ENCODE measurements at places on chromosomes 1 and 21. TPM values are rescaled to one million over a fixed set of nuclear protein-coding genes. Genes with fewer than 3 reads are reported as not detected.
A peak's percentile ranks its signal among the peaks of the same experiment; 100 is the strongest.

DNA sequence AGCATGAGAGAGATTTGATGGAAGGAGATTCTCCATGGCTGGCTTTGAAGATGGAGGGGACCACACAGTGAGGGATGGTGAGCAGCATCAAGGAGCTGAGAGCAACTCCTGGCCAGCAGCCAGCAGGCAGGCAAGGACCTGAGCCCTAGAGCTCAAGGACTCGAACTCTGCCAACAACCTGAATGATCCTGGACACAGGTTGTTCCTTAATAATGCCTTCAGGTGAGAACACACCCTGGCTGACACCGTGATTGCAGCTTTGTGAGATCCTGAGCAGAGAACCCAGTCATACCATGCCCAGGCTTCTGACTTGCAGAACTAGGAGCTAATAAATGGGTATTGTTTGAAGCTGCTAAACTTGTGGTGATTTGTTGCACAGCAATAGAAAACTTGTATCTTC, 183.1 kb downstream of the LMX1A start:
- peaks cover 9% of the 10 kb centered on the region for H3K4me1 ChIP-seq
- no peak overlapping the region for H3K4me3 ChIP-seq
- no peaks in the 10 kb centered on the region for H3K36me3 ChIP-seq
- no peak for DNase-seq
- no peak overlapping the region for H3K27ac ChIP-seq

DNA sequence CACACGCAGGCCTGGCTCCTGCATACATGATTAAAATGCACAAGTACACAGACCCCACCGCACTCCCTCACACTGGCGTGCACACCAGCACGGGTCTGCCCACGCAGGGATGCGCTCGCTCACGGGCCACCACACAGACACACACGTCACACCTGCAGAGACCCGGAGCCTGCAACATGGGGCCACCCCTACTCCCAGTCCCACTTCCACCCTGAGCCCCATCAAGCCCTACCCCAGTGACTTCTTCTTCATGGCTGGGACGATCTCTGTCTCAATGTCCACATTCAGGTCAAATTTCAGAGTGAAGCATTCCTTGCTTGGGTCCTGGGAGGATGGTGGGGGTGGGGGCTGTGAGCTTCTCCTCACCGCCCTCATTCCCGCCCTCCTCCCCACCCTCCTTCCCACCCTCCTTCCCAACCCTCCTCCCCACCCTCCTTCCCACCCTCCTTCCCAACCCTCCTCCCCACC, 8.9 kb upstream of the TNFRSF25 start:
- DNase-seq = no peak
- no peak overlapping the region for H3K4me3 ChIP-seq
- peaks cover 23% of the 10 kb centered on the region for H3K4me1 ChIP-seq
- peaks cover 8% of the 10 kb centered on the region for H3K36me3 ChIP-seq
- H3K27me3 ChIP-seq = no peaks in the 10 kb centered on the region

RHD gene
- not detected for total RNA-seq

VHLL gene
- not detected for total RNA-seq

DNA sequence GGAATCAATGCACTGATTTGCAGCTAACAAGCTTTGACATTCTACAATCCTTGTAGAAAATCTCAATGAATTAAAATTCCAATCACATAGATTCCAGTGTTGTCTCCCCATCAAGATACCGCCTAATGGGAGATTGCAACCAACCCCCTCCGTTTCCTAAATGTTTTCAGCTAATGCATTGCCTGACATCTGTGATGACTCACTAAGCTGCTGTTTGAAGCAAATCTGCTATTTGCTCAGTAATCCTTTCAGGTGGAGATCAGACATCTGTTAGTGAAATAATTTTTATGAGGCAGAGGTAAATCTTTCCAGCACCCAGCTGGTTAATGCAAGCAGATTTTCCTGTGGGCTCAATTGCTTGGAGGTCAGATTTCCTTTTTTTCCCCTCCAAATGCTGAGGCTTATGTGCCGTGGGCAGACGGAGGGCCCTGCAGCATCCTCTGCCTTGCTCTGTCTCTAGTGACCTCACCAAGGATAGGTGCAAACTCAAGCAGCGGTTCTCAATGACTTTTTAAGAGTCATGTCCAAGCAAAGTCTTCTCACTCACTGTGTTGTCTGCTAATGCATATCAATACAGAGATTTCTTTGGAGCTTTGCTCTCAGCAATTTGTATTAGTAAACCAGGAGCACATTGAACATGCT, 91.1 kb upstream of the RAB3GAP2 start:
- DNase-seq = no peak
- no peak overlapping the region for H3K27ac ChIP-seq
- H3K4me3 ChIP-seq = no peak overlapping the region

- peaks cover 6% of the 10 kb centered on the region for H3K4me1 ChIP-seq
- no peaks in the 10 kb centered on the region for H3K27me3 ChIP-seq
- H3K27ac ChIP-seq = no peak overlapping the region
- no peak overlapping the region for H3K4me3 ChIP-seq
Measured at GRCh38 chr1:87089070-87089736, 174.8 kb downstream of the HS2ST1 start.

GRCh38 chr1:57327336-57327735, 96.5 kb downstream of the DAB1 start:
- H3K4me1 ChIP-seq = peaks cover 3% of the 10 kb centered on the region
- H3K27ac ChIP-seq = no peak overlapping the region
- H3K27me3 ChIP-seq = peaks cover 16% of the 10 kb centered on the region
- DNase-seq = no peak
- no peak overlapping the region for H3K4me3 ChIP-seq
- no peaks in the 10 kb centered on the region for H3K36me3 ChIP-seq

GRCh38 chr1:212650228-212650627, 41.7 kb downstream of the ATF3 start:
- peaks cover 18% of the 10 kb centered on the region for H3K27me3 ChIP-seq
- no peak for DNase-seq
- H3K4me3 ChIP-seq = no peak overlapping the region
- no peak overlapping the region for H3K27ac ChIP-seq

HSF2BP gene
- 2.0 TPM for total RNA-seq

DNA sequence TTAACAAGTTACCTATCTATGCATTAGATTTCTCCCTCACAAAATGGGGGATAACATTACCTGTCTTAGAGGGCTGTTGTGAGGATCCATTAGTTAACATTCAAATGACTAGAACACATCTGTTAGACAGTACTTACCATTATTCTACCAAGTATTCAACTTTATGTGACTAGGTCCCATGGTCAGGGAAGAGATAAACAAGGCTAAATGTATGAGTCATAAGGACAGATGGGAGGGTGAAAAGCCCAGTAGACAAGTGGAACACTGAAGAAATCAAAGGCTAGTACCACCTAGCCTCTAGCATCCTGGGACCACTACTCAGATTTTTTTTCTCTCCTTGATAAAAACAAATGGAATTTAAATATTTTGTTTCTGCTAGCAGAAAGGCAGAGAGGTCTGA, 9.0 kb upstream of the VHLL start:
- peaks cover 17% of the 10 kb centered on the region for H3K36me3 ChIP-seq
- no peak overlapping the region for H3K4me3 ChIP-seq
- no peaks in the 10 kb centered on the region for H3K4me1 ChIP-seq
- H3K27me3 ChIP-seq = no peaks in the 10 kb centered on the region
- no peak for DNase-seq

- H3K27ac ChIP-seq = no peak overlapping the region
- no peaks in the 10 kb centered on the region for H3K36me3 ChIP-seq
- H3K27me3 ChIP-seq = peaks cover 7% of the 10 kb centered on the region
- DNase-seq = no peak
- no peak overlapping the region for H3K4me3 ChIP-seq
Measured at GRCh38 chr1:87958201-87958600, 629.5 kb downstream of the LMO4 start.

DNA sequence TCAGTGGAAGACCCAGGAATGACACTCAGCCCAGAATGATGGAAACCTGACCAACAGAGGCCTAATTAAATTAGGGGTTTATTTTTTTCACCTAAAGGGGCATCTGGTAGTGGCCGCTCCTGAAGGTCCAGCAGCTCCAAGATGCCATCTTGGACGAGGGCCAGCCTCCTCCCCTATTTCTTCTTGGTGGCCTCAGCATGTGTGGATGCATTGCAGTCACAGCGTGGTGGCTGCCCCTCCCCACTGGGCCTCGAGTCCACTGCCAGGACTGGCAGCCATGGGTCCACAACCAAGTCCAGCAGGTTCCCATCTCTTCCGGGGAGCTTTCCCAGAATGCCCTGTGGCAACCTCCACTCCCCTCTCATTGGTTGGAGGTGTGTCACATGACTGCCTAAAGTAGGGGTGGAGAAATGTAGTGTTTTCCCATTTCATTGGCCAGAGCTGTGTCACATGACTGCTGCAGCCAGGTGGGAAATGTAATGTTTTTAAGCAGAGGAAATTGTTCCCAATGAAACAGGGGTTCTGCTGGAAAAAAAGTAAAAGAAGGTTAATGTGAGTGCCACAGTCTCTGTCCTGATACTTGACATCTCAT, 628.2 kb downstream of the PTPRU start:
- H3K27me3 ChIP-seq = peaks cover 4% of the 10 kb centered on the region
- no peaks in the 10 kb centered on the region for H3K36me3 ChIP-seq

DNA sequence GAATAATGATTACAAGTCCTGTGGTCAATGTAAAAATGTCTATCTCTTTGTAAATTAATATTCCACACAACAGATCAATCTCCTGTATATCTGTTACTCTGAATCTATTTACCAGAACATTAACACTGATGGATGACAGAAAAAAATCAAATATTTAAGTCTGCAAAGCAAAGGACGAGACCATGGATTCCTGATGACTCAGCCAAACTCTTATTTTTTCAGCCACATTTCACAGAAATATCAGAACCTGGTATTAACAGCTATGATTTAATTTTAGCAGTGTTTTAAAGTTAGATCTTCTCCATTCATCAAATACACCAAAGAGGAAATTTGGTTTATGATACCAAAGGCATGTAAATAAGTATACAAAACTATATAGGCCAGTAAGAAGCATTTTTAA, 46.1 kb downstream of the FAF1 start:
- H3K4me1 ChIP-seq = no peaks in the 10 kb centered on the region
- no peak overlapping the region for H3K4me3 ChIP-seq
- no peak for DNase-seq
- no peaks in the 10 kb centered on the region for H3K27me3 ChIP-seq
- no peak overlapping the region for H3K27ac ChIP-seq

GRCh38 chr1:161803181-161803580, 37.1 kb downstream of the ATF6 start:
- H3K4me1 ChIP-seq = no peaks in the 10 kb centered on the region
- peaks cover 10% of the 10 kb centered on the region for H3K36me3 ChIP-seq
- no peaks in the 10 kb centered on the region for H3K27me3 ChIP-seq
- no peak overlapping the region for H3K4me3 ChIP-seq
- DNase-seq = no peak

DNA sequence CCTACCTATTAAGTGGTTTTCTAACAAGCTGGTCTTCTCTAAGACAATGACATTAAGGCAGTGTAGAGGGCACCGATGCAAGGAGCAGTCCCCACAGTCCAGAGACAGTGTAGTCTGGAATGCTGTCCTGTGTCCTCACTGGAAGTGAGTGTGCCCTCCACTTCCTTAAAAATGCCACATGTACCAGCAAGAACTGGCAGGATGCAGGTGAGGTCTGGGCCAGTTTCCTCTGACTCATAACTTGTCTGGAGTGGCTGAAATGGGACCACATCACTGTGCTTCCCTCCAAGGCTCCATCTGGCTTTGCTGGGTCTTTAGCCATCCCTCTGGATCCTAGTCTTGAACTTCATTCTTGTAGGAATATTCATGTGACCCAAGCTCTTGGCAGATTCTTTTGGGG, 170.5 kb upstream of the KIAA0040 start:
- DNase-seq = no peak
- H3K4me3 ChIP-seq = no peak overlapping the region
- no peaks in the 10 kb centered on the region for H3K4me1 ChIP-seq
- no peaks in the 10 kb centered on the region for H3K36me3 ChIP-seq
- H3K27me3 ChIP-seq = peaks cover 45% of the 10 kb centered on the region
- no peak overlapping the region for H3K27ac ChIP-seq

GRCh38 chr1:65344171-65344814, 35.0 kb downstream of the DNAJC6 start:
- H3K27ac ChIP-seq = no peak overlapping the region
- H3K4me3 ChIP-seq = no peak overlapping the region
- DNase-seq = no peak
- H3K36me3 ChIP-seq = no peaks in the 10 kb centered on the region
- H3K27me3 ChIP-seq = no peaks in the 10 kb centered on the region

- no peak overlapping the region for H3K27ac ChIP-seq
- peaks cover 1% of the 10 kb centered on the region for H3K4me1 ChIP-seq
- no peaks in the 10 kb centered on the region for H3K36me3 ChIP-seq
- H3K4me3 ChIP-seq = no peak overlapping the region
- DNase-seq = no peak
Measured at GRCh38 chr21:16815243-16815642, 697.6 kb upstream of the CXADR start.

DNA sequence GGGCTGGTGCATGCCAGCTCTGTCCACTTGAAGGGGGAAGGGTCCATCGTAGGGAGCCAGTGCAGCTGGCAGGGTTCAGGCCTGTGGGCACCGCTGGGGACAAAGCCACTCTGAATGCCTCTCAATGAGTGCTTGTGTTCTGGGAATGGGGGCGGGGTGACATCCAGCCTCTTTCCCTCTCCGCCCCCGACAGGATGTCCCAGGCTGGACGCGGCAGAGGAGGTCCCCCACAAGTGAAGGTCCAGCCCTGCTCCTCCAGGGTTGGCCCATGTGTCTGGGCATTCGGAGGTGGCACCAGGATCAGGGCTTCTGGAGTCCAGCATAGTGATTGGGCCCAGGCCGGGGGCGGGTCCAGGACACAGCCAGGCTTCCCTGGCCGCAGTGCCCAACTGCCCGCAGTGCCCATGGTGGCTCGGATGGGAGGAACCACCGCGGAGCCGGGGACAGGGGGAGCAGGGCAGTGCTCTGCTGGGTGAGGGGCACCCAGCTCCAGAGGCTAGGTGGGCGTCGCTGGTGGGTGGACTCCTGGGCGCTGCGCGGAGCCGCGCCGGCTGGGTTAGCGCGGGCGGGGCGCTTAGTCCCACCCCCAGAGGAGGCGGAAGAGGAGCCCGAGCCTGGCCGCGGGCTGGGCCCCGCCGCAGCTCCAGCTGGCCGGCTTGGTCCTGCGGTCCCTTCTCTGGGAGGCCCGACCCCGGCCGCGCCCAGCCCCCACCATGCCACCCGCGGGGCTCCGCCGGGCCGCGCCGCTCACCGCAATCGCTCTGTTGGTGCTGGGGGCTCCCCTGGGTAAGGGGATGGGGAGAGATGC, at the start of gene SHISA4:
Gene SHISA4 (plus strand): TSS at position 617 of the 808 bp plus-strand sequence. CDS start 97 bp downstream, at position 714.
- no peaks in the 10 kb centered on the region for H3K36me3 ChIP-seq
- peaks cover 47% of the 10 kb centered on the region for H3K27me3 ChIP-seq
- no peak within 1 kb of the TSS for H3K27ac ChIP-seq
- peak; percentile 28 for DNase-seq

CHTOP gene
- 128 TPM for total RNA-seq

- H3K4me3 ChIP-seq = no peak overlapping the region
- no peak for DNase-seq
- H3K4me1 ChIP-seq = peaks cover 10% of the 10 kb centered on the region
- H3K36me3 ChIP-seq = no peaks in the 10 kb centered on the region
- H3K27ac ChIP-seq = no peak overlapping the region
- H3K27me3 ChIP-seq = peaks cover 22% of the 10 kb centered on the region
Measured at GRCh38 chr1:205988585-205988995, 14.6 kb downstream of the RAB7B start.

All from progenitor cell of endocrine pancreas (in vitro differentiated cells).